ENCODE measurements at places on chromosomes 3 and 15. TPM values are rescaled to one million over a fixed set of nuclear protein-coding genes. Genes with fewer than 3 reads are reported as not detected.
A peak's percentile ranks its signal among the peaks of the same experiment; 100 is the strongest.

Gene SLC15A2
- 1.7 TPM for total RNA-seq

DNA sequence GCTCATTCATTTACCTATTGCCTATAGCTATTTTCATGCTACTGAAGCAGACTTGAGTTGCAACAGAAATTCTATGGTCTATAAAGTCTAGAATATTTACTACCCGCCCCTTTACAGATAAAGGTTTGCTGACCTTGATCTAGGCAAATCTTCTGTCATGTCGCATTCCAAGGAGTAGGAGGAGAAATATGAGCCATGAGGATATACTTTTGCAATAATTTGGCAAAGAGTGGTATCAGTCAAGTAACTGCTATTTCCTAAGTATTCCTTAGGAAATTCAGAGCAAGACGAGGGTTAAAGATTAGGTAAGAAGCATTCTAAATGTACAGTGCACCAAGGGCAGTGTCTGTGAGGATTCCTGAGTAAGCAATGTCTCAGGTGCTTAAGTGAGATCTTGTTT is 121.0 kb upstream of the NUDT16 start:
- H3K4me3 ChIP-seq: no peak overlapping the region
- no peaks in the 10 kb centered on the region for H3K4me1 ChIP-seq
- H3K36me3 ChIP-seq: no peaks in the 10 kb centered on the region
- H3K27me3 ChIP-seq: no peaks in the 10 kb centered on the region

DNA sequence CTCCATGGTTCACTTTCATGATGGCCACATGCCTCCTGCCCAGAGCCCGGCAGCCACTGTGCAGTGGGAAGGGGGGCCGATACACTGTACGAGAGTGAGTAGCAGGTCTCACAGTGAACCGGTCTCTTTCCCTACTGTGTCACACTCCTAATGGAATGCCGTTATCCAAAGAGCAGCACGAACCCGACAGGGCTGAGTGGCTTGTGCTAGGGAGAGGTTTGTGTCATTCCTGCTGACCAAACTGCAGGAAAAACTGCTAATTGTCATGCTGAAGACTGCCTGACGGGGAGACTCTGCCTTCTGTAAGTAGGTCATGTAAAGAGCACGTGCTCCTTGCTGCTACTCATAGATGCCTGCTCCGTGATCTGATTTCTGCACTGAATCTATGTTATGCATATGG is 105.1 kb downstream of the ARPP21 start:
- H3K4me1 ChIP-seq: no peaks in the 10 kb centered on the region
- H3K4me3 ChIP-seq: no peak overlapping the region
- H3K36me3 ChIP-seq: no peaks in the 10 kb centered on the region
- no peaks in the 10 kb centered on the region for H3K27me3 ChIP-seq
- no peak for DNase-seq

GRCh38 chr15:57555270-57555669 is 36.4 kb upstream of the MYZAP start:
- peaks cover 7% of the 10 kb centered on the region for H3K27me3 ChIP-seq
- no peaks in the 10 kb centered on the region for H3K36me3 ChIP-seq
- DNase-seq: no peak
- H3K4me1 ChIP-seq: no peaks in the 10 kb centered on the region

DNA sequence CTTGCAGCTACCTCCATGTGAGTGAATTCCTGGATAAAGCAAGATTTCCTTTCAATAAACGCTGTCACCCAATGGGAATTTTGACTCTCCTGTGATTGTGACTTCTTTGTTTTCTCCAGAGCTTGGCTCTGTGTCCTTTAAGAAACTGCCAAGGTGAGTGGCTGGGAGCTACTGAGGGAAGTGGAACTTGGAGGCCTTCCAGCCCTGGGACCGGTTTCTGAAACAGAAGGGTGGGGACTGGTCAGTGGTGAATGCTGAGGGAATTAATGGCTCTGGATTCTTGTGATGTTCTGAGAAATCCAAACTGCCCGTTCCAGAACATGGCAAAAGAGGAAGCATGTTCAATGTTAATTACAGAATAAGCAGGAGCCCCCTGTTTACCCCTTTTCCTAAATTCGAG is 41.1 kb upstream of the MYZAP start:
- H3K36me3 ChIP-seq: no peaks in the 10 kb centered on the region
- no peak for DNase-seq
- no peaks in the 10 kb centered on the region for H3K27me3 ChIP-seq
- H3K4me1 ChIP-seq: no peaks in the 10 kb centered on the region
- H3K27ac ChIP-seq: no peak overlapping the region

Gene HRG
- not detected for total RNA-seq

DNA sequence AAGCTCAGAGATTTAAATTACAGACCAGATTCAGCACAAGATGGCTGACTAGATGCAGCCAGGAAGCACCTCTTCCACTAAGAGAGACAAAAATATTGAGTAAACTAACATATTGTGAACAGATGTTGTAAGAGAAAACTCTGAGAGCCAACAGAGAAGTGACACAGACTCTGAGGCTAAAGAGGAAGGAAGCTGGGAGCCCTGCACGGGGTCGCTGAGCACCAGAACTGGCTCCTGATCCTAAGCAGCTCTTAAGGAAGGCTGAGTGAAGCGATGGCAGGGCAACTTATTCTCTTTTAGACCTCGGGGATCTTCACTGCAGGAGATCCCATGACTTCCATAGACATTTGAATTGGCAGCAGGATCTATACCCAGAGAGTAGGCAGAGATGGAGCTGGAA is 578.0 kb upstream of the GRM7 start:
- H3K27ac ChIP-seq: no peak overlapping the region
- H3K27me3 ChIP-seq: no peaks in the 10 kb centered on the region
- H3K4me1 ChIP-seq: no peaks in the 10 kb centered on the region

GRCh38 chr3:89923921-89924610 is 816.6 kb downstream of the EPHA3 start:
- no peaks in the 10 kb centered on the region for H3K4me1 ChIP-seq
- no peaks in the 10 kb centered on the region for H3K36me3 ChIP-seq
- no peaks in the 10 kb centered on the region for H3K27me3 ChIP-seq
- no peak overlapping the region for H3K4me3 ChIP-seq

DNA sequence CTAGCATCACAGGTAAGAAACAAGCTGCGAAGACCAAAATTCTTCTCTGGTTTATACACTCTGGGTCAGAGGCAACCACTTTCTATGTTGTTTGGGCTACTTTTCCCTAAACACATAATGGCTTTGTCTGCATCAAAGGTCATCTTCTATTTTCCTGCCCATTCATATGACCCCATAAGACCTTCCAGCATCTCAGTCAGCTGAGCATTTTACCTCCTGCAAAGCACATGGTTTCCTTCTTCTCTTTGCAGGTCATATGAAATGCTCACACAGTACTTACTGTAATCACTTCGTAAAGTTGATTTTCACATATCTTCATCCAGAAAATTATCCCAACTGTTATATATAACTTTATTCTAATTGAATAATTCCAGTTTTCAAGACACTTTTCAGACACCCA is 34.8 kb downstream of the LIPC start:
- no peak for DNase-seq
- H3K27me3 ChIP-seq: no peaks in the 10 kb centered on the region
- no peak overlapping the region for H3K4me3 ChIP-seq

DNA sequence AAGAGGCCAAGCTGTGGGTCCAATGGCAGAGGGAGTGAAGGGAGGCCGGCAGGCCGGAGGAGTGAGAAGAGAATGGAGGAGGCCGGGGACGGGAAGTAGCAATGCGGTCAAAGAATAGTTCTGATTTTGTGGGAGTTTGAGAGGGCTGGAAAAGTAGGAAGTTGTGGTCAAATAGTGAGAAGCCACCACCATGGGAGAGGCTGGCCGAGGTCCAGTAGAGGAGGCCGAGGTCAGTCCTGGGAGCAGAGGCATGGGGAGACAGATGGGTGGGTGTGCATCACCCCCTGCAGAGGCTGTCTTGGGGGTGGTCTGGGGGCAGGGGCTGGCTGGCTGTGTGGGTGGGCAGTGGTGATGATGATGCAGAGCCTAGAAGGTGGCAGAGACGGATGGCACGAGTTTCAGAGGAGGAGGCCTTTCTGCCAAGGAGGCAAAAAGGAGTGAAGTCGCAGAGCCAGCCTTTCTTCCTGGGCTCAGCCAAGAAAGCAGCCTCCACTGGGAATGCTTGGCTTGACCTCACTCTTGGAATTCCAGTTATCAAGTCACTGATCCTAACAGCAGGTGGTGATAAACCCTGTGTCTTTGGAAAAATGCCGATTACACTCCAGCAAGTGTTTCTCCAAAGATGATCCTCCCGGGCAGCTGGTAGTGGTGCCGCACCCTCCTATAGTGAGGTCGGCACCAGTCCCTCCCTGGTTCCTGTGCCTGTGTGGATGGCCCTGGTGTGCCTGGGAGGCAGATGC is 57.3 kb downstream of the ARNT2 start:
- H3K4me3 ChIP-seq: no peak overlapping the region
- no peaks in the 10 kb centered on the region for H3K36me3 ChIP-seq
- H3K4me1 ChIP-seq: no peaks in the 10 kb centered on the region
- no peaks in the 10 kb centered on the region for H3K27me3 ChIP-seq
- no peak overlapping the region for H3K27ac ChIP-seq

Gene ZDHHC23
- 2.7 TPM for total RNA-seq

Gene TMC3
- total RNA-seq: not detected

Gene OSTN
- total RNA-seq: not detected

DNA sequence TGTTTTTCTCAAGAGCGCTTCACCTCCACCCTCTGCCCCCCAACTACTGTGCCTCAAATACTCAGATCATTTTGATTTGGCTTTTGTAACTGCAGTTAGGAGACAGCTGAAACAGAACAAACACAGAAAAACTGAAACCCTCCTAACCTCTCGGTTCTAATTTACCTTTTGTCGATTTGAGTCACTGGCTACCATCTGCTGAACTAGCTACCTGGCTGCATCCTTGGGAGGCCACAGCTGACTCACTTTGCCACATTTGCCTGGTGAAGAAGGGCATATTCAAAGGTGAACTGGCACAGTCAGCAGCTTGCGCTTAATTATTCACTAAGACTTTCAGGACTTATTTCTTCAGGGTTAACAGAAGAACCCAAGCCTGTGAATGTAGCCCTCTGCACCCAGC is 117.7 kb downstream of the FOXB1 start:
- no peak overlapping the region for H3K27ac ChIP-seq
- no peaks in the 10 kb centered on the region for H3K27me3 ChIP-seq
- H3K36me3 ChIP-seq: no peaks in the 10 kb centered on the region
- no peak overlapping the region for H3K4me3 ChIP-seq

- H3K4me3 ChIP-seq: no peak overlapping the region
- peaks cover 6% of the 10 kb centered on the region for H3K27me3 ChIP-seq
- DNase-seq: no peak
- H3K27ac ChIP-seq: no peak overlapping the region
- H3K4me1 ChIP-seq: peaks cover 9% of the 10 kb centered on the region
- H3K36me3 ChIP-seq: no peaks in the 10 kb centered on the region
These were observed 159.5 kb downstream of the CD47 start for GRCh38 chr3:107931326-107931725.

- DNase-seq: no peak
- no peak overlapping the region for H3K27ac ChIP-seq
- H3K4me1 ChIP-seq: no peaks in the 10 kb centered on the region
- H3K36me3 ChIP-seq: no peaks in the 10 kb centered on the region
These were observed 64.1 kb downstream of the CCDC33 start for GRCh38 chr15:74300057-74300795.

GRCh38 chr3:60153221-60153999 is 1097.8 kb downstream of the FHIT start:
- no peak for DNase-seq
- no peaks in the 10 kb centered on the region for H3K27me3 ChIP-seq
- no peak overlapping the region for H3K27ac ChIP-seq
- H3K36me3 ChIP-seq: no peaks in the 10 kb centered on the region

DNA sequence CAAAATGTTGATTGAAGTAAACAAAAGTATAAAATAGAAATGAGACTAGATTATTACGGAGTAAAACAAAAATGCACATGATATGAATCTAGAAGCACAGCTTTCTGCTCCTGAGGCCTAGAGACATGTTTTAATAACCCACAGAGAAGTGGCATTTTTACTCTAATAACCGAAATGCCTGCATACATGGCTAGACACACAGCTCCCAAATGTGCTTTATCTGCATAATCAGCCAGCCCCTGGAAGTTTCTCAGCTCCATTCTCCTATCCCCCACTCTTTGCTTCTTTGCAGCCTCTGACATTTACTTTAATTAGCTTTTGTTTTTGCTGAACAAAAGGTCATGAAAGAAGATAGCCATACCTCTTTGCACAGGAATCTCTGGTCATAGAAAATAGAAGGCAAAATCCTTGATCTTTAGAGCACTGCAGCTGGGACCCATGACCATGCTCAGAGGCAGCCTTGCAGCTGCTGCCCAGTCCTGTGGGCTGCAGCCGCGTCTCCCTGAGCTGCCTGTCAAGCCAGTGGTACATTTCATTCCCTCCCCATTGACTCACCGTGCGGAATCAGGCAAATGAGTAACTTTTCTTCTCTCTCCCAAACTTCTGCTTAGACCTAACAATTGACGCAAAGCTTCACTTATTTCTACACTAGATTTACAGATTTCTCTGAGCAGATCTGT is at the start of gene VEPH1:
Gene VEPH1, minus strand, starts transcription at position 501 of the 680 bp plus-strand sequence. CDS start 8,067 bp downstream, outside the sequence.
- H3K4me3 ChIP-seq: no peak within 1 kb of the TSS
- peaks cover 21% of the 10 kb centered on the region for H3K27me3 ChIP-seq
- no peak within 1 kb of the TSS for H3K27ac ChIP-seq
- no peak for DNase-seq

Gene TMEM40
- not detected for total RNA-seq

Gene NRROS
- 26.5 TPM for total RNA-seq

DNA sequence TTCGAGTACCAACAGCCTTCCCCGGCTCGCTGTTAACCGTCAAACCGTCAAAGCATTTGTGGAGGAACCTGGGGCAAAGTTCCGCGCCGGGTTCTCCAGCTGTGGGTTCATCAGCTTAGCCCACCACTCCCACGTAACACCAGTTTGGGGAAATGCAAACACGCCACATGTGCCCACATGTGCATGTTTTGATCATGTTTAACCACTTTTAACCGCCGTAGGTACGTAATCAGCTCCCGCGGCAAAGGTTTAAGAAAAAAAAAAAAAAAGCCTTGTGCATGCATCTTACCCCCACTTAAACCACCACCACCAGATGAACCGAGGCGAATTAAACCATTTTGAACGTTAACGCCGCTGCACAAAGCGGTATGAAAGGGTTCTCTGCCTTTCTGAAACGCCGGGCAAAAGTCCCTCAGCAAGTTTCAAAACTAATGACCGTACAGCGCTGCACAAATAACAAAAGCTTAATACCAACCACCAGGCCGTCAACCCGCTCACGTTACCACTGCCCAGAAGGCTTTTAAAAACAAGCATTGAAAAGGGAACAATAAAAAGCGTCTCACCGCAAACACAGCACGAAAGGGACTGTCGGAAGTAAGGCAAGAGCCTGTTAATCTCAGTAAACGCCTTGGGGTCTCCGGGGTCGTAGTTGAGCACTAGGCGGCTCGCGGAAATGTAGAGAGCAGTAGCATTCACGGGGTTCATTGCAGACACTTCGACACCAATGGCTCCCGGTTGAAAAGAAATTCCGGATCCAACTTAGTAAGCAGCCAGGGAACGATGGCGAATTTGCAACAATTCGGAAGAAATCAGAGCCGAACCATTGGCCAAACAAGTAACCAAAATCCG is 1.5 kb downstream of the MSL2 start:
- peak; percentile 87 for DNase-seq
- peaks cover 54% of the 10 kb centered on the region for H3K36me3 ChIP-seq
- peaks cover 3% of the 10 kb centered on the region for H3K27me3 ChIP-seq
- peak overlapping the region; percentile 98 for H3K27ac ChIP-seq
